Esophagus (tissue), 2 donors: ENCODE measurements at places on chromosomes 11 and 22. TPM values are rescaled to one million over a fixed set of nuclear protein-coding genes. Genes with fewer than 3 reads are reported as not detected.

Gene SAMM50
- 28.9 TPM for polyA plus RNA-seq

Gene SYT12
- polyA plus RNA-seq, result 0.53 TPM

Gene APOL5
- polyA plus RNA-seq, result not detected

Gene HORMAD2
- not detected for polyA plus RNA-seq

Gene TXNRD2
- polyA plus RNA-seq, result 9.6 TPM

Gene PKP3
- 332 TPM for polyA plus RNA-seq

Gene CELSR1
- 19.8 TPM for polyA plus RNA-seq

Gene CCDC15
- 0.69 TPM for polyA plus RNA-seq

Gene NLRP14
- not detected for polyA plus RNA-seq

Gene FAM111B
- 3.1 TPM for polyA plus RNA-seq

Gene OR1S2
- polyA plus RNA-seq, result not detected

Gene GAB4
- not detected for polyA plus RNA-seq

Gene DDIAS
- polyA plus RNA-seq, result 0.92 TPM

Gene CRYBB2
- 0.18 TPM for polyA plus RNA-seq

Gene UBQLN3
- polyA plus RNA-seq, result not detected

Gene TRPC6
- polyA plus RNA-seq, result 1.4 TPM

Gene OR5I1
- polyA plus RNA-seq, result not detected

Gene SERHL2
- polyA plus RNA-seq, result 1.5 TPM

Gene TST
- polyA plus RNA-seq, result 140 TPM

Gene OR5M8
- polyA plus RNA-seq, result not detected

Gene TECTA
- 0.22 TPM for polyA plus RNA-seq

Gene KLHL22
- polyA plus RNA-seq, result 6.3 TPM

Gene BTBD18
- 0.02 TPM for polyA plus RNA-seq

Gene GGTLC3
- polyA plus RNA-seq, result not detected

Gene ARHGAP42
- polyA plus RNA-seq, result 1.2 TPM

Gene PSMA1
- polyA plus RNA-seq, result 146 TPM

Gene SLC35E4
- polyA plus RNA-seq, result 3.1 TPM

Gene C11orf97
- not detected for polyA plus RNA-seq

Gene PTPRCAP
- polyA plus RNA-seq, result 6.5 TPM

Gene APOBEC3F
- polyA plus RNA-seq, result 1.8 TPM

Gene ARVCF
- polyA plus RNA-seq, result 3.4 TPM

Gene GLB1L2
- polyA plus RNA-seq, result 2.4 TPM

Gene CST6
- 66.5 TPM for polyA plus RNA-seq

Gene AIFM3
- polyA plus RNA-seq, result 1.1 TPM
